Astrocyte of the cerebellum (primary cell): ENCODE measurements at places on chromosomes 2 and 18.
A peak's percentile ranks its signal among the peaks of the same experiment; 100 is the strongest.

GRCh38 chr18:22936515-22936914 lies 3.4 kb downstream of the RBBP8 start:
- DNase-seq, result no peak

- peak; percentile 66 for DNase-seq
These were observed 8.0 kb upstream of the ITGB6 start for GRCh38 chr2:160207804-160208654.

- no peak for DNase-seq
These were observed 76.8 kb downstream of the ZFP36L2 start for GRCh38 chr2:43149482-43150107.

GRCh38 chr2:218223046-218223445 lies 6.1 kb downstream of the ARPC2 start:
- DNase-seq, result no peak

GRCh38 chr2:202491514-202491913 lies 115.4 kb downstream of the BMPR2 start:
- DNase-seq, result no peak
